ENCODE measurements at places on chromosomes 7 and 10.

DNA sequence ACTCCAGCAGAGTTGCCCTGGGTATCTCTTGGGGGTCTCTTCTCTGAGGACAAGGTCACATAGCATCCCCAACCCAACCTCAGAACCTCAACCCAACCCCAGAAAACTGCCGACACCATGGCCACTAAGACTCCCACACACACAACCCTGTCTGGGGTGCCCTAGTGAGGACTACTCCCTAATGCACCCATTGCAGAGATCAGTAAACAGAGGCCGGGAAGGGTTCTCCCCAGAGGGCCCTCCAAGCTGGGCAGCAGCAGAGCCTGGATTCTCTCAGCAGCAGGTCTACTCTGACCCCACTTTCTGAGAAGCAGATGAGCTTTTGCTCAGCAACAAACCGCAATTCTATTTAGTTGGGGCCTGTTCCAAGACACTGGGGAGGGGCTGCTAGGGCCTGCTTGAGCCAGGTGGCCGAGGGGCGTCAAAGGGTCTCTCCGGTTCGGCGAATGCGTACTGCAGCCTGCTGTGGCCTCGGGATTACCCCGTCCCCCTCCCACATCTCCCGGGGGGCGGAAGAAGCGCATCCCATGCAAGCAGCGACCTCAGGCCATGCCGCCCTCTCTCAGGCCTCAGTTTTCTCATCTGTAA is 828 bp downstream of the OGDHL start:
- no peak for DNase-seq

DNA sequence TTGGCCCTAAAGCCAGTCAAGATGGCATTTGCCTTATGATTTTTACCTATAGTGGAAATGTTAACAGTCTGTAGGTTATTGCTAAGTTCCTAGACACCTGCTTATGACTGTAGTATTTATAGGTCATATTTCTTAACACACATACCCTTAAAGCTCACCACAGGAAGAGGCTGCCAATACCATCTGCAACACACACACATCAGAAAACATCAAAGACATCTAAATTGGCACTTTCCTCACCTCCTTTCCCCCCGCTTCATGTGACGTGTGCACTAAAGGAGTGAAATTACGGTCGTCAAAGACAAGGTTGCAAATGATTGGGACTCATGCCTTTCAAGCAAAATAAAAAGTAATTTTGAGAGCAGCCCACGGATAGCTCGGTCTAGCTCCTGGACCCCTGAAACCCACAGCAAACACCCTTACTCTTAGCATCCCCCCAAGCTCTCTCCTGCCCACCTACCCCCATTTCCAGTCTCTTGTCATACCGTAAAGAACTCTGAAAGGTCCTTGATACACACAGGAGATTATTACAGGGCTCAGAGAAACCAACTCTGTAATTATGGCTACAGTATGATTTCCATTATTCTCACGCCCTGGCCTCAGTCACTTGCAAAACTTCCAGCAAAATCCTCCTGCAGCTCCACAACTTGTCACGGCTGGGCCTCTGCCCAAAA is 90.5 kb downstream of the PLXNA4 start:
- no peak for DNase-seq

GRCh38 chr7:73522105-73522872 is at the start of gene BAZ1B:
Gene BAZ1B (minus strand): TSS chr7:73522293. CDS start chr7:73521933, 360 bp downstream.
- DNase-seq = peak; percentile 95

- no peak for DNase-seq
These were observed 24.4 kb downstream of the SLC26A4 start for GRCh38 chr7:107684947-107685463.

GRCh38 chr10:6142644-6143043 is 53.8 kb downstream of the RBM17 start:
- no peak for DNase-seq

DNA sequence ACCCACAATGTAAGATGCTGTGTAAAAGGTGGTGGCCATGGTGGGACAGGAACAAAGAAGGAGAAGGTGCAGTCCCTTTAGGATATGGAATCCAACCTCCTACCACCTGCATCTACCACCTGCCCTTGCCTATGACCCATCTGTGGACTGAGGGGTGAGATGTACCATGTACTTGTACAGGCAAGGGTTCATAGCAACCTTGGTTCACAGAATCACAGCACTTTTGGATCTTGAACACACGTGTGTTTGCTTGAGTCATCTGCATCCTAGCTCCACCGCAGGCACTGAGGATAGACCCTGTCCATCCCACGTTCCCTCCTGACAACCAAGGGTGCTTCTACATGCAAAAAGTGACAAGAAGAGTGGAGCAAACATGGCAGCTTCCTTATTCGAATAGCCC is 162.3 kb downstream of the GFRA1 start:
- no peak for DNase-seq

GRCh38 chr10:12191715-12192114 is 4.0 kb downstream of the NUDT5 start:
- DNase-seq = no peak
